Sigmoid colon (tissue), 7 donors: ENCODE measurements at places on chromosomes 7 and 10.

GRCh38 chr7:78441737-78442136 is 643.2 kb downstream of the PHTF2 start:
- no peak for DNase-seq

DNA sequence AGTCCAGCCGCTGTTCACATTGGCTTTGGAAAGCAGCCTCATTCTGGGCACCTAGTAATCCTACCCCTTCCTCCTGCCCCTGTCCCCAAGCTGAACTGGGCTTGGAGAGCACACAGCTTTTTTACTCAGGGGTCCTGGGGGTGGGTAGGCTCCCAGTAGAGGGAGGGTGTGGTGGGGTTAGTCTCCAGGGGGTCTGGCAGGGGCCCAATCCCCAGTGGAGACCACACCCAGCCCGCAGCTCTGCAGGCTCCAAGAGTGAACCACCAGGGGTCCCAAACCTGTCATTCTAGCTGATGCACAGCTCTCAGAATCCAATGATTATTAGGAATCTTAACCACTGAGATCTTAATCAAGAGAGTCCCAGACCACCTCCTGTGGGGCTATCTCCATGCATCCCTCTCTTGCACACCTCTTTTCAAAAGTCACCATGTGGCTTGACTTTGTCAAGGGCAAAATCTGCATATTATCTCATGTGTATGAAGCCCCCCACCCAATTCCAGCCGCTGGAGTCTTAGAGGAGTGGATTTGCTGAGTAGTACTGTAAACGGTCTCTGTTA is 2.7 kb downstream of the HOXA11 start:
- DNase-seq = peak; percentile 74

- DNase-seq = no peak
Measured at GRCh38 chr7:42883950-42884349, 27.9 kb downstream of the C7orf25 start.

DNA sequence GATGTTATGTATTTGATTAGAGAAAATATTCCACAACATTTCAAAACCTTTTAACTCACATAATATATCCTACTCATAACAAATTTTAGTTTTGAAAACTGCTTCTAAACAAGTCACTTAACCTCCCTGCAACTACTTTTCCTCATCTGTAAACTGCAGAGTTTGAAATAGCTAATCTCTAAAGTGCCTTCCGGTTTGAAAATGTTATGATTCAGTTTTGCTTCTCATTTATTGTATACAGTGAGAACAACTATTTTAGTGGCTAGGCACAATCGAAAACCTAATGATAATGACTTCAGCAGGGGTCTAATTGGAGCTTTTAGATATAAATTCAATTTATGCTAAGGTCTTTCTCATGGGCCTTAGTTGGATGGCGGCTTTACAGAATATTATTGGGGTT is 30.7 kb upstream of the TEX47 start:
- no peak for DNase-seq

- DNase-seq = peak; percentile 75
Measured at GRCh38 chr10:59896191-59896590, 10.2 kb downstream of the CCDC6 start.

DNA sequence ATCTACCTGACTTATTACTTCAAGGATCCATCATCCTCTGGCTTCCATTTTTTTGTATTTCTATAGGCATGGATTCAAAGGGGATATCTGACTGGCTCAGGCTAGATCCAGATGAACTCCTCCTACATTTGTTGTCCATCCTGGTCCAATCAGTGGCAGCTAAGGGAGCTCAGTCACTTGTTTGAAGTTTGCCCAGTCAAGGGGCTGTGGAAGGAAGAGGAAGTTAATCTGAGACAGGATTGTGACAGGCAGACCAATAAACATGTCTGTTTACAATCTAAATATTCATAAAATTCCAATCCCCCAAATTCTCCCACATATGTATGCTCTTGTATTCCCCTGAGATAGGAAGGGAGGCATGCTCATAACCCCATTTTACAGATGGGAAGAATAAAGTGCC is 48.7 kb downstream of the CAV1 start:
- DNase-seq = no peak
